MM.1S (cell line): ENCODE measurements at places on chromosomes 2 and 18.

GRCh38 chr2:12416600-12416999 lies 300.1 kb upstream of the TRIB2 start:
- no peak for DNase-seq

GRCh38 chr18:79856119-79857007 lies 58.6 kb downstream of the KCNG2 start:
- no peak for DNase-seq

GRCh38 chr2:200756618-200757321 lies 54.9 kb upstream of the BZW1 start:
- DNase-seq, result no peak

DNA sequence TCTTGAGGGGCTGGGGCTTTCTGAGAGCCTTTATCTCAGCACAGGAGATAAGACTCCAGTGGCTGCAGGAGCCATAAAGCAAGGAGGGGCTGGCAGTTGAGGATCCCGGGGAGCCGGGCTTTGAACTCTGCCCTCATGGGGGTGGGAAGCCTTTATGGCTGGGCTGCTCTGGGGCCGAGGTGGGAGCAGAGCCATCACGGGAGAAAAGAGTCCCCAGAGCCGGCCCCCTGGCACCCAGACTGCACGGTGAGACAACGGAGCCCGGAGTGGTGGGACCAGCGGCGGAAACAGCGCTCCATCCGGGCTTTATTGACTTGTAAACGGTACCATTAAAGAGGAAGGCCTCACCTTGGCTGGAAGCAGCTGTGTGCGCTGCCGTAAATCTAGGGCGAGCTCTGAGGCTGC lies 162.6 kb downstream of the MYCN start:
- no peak for DNase-seq

- DNase-seq, result no peak
Observed at GRCh38 chr2:234415706-234416105, 81.2 kb downstream of the ARL4C start.

GRCh38 chr2:168650781-168651180 lies 151.7 kb upstream of the NOSTRIN start:
- no peak for DNase-seq

DNA sequence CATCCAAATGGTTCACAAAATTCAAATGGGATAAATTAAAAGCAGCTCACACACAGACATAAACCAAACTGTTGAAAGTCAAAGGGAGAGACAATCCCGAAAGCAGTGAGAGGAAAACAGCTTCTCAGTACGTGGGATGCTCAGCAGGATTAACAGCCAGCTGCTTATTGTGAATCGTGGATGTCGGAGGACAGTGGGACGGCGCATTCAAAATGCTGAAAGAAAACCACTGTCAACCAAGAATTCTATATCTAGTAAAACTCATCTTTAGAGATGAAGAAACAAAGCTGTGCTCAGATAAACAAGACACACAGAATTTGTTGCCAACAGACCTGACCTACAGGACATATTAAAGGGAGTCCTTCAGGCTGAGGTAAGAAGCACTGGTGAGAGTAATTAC lies 102.9 kb downstream of the NFATC1 start:
- DNase-seq, result no peak

- no peak for DNase-seq
Observed at GRCh38 chr2:6233993-6234392, 541.8 kb downstream of the SOX11 start.

DNA sequence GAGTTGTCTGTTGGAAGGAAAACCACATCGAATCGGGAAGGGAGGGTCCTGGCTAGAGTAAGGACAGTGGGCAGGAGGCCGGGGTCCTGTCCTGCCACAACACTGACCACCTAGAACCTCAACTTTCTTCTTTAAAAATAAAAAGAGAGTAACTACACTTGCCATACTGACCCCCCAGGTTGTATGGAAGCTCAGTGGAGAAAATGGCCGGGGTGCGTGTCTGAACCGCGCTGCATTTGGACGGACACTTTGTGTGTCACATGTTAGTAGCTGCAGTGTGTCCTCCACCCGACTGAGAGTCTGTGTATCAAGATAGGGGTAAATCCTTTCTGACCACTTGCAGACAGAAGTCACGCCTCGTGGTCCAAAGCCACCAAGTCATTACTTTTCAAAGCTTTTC lies 87.0 kb downstream of the GBX2 start:
- DNase-seq, result no peak

- peak; percentile 30 for DNase-seq
Observed at GRCh38 chr18:59994357-59994756, 94.6 kb downstream of the PMAIP1 start.

GRCh38 chr18:54162431-54162830 lies 62.0 kb downstream of the MBD2 start:
- no peak for DNase-seq

- DNase-seq, result no peak
Observed at GRCh38 chr2:28709101-28709500, 42.5 kb upstream of the PPP1CB start.

- no peak for DNase-seq
Observed at GRCh38 chr2:22855761-22856184, 529.2 kb upstream of the KLHL29 start.

DNA sequence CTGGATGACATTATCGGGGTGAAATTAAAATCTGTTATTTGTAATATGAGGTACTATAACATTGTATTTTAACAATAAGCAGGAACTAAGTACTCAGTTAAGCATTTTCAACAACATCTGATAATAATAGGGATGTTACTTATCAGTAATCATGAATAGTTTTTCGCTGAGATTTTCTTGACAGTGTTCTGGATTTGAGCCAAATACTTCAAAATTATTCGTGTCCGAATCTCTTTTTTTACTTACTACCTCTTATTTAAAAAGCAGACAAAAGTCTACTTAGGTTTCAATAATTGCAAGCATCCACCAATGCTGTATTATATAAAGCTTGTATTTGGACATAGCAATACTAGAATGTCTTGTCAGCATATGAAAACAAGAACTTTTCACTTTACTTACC lies 6.4 kb upstream of the ANKRD12 start:
- no peak for DNase-seq

DNA sequence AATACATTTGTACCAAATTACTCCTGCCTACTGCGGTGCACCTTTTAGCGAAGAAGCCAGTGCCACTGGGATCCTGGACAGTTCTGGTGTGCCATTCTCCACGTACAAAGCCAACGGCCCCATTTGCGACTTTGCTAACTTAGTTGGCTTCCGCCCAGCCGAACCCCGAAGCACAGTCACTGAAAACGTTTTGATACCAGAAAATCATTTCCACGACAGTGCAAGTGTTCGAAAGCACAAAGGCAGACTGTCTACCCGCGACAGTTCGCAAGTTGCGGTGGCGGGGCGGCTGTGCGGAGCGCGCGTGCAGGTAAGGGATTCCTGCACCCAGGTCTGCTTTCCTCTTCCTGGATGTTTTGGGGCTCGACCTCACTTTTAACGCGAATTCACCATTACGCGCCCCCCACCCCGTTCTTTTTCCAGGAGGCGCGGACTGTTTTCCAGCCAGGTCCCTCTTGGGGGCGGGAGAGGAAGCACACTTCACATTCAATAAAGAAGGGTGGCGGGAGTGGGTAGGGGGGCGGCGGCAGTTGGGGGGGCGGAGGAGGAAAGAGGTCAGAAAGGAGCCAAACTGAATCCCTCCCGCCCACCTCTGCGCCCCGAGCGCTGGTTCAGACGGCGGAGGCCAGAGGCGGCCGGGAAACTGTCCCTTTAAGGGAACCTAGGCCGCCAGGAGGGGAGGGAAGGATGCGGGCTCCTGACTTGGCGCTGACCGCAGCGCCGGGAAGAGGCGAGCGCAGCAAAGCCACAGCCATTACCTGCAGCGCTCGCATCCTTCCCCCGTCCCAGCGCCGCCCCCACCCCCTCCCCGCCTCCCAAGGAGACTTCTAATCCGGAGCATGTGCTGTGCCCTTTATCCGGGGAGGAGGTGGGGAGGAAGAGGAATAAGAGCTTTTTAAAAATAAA lies 107.4 kb upstream of the KCTD1 start:
- DNase-seq, result peak; percentile 12

DNA sequence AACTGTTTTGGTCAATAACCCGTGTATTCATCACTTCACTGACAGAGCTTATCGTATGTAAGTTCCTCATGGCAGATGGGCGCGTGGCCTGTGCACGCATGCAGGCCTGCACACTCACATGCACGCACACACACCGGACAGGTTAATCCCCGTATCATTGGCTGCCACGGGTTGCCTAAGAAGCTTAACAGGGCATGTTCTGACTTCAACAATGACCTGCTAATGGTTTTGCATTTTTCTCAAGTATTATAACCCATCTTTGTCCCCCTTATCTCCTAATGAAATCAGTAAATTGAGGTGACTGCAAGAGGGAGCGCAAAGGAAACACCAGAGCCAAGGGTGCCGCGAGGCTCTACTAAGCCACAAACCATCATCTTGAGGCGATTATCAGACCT lies 399.0 kb upstream of the ID2 start:
- DNase-seq, result no peak

DNA sequence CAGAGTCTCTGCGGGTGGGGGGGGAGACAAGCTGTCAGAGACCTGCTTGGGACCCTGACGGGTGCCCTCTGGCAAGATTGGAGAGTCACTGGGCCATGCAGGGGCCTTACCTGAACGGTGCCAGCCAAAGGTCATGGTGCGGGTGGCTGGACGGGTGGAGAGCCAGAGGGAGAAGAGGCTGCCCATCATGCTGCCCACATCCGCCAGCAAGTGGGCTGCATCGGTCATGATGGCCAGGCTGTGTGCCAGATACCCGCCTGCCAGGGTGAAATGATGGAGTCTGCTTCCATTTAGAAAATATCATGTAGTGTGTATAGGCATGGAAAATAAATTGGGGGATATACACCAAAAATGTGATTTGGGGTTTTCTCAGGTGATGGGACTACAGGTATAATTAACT lies 4.8 kb downstream of the SLC30A3 start:
- no peak for DNase-seq

- no peak for DNase-seq
Observed at GRCh38 chr2:11764359-11764758, 17.9 kb downstream of the LPIN1 start.

DNA sequence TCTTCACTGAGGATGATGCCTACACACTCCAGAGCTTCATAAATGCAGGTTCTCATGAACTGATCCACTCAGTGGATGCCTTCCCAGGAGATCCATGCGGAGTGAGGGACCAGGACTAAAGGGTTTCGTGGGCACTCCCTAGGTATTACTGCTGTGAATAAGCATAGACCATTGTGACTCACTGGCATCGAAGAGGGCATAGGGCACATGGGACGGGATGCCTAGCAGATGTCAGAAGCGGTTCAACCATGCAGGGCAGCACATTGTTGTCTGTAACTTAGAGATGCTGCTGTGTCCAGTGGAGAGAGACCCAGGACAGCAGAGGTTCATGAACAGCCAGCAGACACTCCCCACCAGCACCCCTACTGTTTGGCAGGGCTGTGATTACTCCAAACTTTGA lies 17.2 kb downstream of the GKN2 start:
- DNase-seq, result no peak

- DNase-seq, result no peak
Observed at GRCh38 chr2:149566652-149567051, 20.9 kb downstream of the MMADHC start.

- DNase-seq, result no peak
Observed at GRCh38 chr2:66239655-66240054, 195.3 kb upstream of the MEIS1 start.

- DNase-seq, result no peak
Observed at GRCh38 chr2:160557903-160558302, 64.3 kb upstream of the RBMS1 start.

- no peak for DNase-seq
Observed at GRCh38 chr18:60686142-60686541, 313.6 kb upstream of the MC4R start.

DNA sequence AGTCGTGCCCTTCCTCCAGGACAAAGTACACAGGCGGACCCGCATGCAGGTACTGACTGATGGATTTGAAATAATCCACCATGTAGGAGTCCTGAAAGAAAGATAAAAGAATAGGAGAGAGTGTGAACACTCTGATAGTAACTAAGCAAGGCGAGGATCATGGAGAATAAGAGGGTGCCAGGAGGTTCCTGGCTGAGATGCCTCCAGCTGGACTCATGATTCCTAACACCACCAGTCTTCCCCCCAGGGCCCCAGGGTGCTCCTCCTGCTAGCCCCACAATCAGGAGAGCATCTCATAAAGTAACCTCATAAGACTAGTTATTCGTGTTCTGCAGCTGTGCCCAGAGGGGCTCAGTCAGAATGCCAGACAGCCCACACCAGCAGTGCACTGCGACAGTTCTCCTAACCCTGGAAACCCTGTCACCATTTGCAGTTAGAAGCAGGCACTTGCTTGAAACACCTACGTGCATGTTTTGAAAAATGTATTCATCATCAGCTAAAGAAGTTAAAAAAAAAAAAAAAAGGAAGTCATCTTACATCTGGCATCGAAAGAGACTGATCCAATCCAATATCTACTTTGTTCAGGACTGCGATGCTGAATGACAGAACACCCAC lies 36.7 kb downstream of the RMC1 start:
- no peak for DNase-seq

DNA sequence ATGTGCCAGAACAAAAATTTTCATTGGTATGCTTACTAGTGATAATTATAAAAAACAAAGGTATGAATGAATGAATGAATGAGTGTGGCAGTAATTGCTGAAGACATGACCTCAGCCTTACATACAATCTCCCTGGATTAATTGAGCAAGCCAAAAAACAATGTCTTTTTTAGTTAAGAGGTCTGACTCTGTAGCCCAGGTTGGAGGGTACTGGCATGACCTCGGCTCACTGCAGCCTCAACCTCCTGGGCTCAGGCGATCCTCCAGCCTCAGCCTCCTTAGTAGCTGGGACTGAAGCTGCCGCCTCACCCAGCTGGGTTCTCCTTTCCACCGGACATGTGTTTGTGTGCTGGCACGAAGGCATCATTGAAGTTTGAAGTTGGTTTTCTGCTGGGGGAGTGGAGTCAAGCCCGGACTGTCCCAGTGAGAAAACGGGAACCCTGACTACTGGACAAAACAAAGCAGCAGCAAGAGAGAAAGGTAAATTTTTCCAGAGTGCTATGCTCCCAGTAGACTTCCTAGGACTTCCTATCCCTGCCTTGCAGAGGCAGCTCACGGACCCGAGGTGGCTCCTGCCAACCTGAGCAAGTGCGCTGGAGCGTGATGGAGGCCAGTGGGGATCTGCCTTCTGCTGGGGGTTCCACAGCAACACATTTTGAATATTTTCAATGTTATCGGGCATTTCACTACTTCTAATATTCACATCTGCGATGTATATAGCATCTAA lies 6.4 kb upstream of the IMP4 start:
- DNase-seq, result no peak

DNA sequence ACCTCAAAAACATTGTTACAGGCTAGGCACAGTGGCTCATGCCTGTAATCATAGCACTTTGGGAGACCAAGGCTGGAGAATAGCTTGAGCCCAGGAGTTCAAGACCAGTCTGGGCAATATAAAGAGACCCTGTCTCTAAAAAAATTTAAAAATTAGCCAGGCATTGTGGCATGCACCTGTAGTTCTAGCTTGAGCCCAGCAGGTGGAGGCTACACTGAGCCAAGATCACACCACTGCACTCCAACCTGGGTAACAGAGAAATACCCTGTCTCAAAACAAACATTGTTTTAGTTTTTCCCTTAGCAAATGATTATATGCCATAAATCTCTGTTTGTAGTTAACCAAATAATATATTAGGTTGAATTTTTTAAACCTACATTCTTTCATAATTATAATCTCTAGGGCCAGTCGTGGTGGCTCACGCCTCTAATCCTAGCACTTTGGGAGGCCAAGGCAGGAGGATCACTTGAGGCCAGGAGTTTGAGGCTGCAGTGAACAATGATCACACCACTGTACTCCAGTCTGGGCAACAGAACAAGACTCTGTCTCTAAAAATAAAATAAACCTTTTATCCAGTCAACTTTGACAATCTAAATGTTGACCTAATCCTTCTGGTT lies 13.3 kb upstream of the CYP20A1 start:
- peak; percentile 29 for DNase-seq
